ENCODE measurements at places on chromosomes 7 and 10. TPM values are rescaled to one million over a fixed set of nuclear protein-coding genes. Genes with fewer than 3 reads are reported as not detected.

FAM237B gene
- 0.17 TPM for polyA plus RNA-seq

NEUROG3 gene
- 0.17 TPM for polyA plus RNA-seq

ARHGAP21 gene
- polyA plus RNA-seq: 135 TPM

SLC25A13 gene
- 26.6 TPM for polyA plus RNA-seq

IQUB gene
- 2.9 TPM for polyA plus RNA-seq

ST8SIA6 gene
- 7.8 TPM for polyA plus RNA-seq

PALD1 gene
- 24.7 TPM for polyA plus RNA-seq

SORCS1 gene
- polyA plus RNA-seq: 0.33 TPM

STRIP2 gene
- 4.6 TPM for polyA plus RNA-seq

CNTNAP2 gene
- 40.3 TPM for polyA plus RNA-seq

ANKRD16 gene
- 10.0 TPM for polyA plus RNA-seq

ACBD7 gene
- 3.7 TPM for polyA plus RNA-seq

VPS37D gene
- 11.2 TPM for polyA plus RNA-seq

VAX1 gene
- polyA plus RNA-seq: not detected

AKR1C4 gene
- not detected for polyA plus RNA-seq

SLC13A1 gene
- polyA plus RNA-seq: 0.07 TPM

MSANTD7 gene
- polyA plus RNA-seq: 17.7 TPM

NCF1 gene
- polyA plus RNA-seq: 2.6 TPM

CHAT gene
- polyA plus RNA-seq: not detected

All from right lung (tissue), 10 donors.